Head of caudate nucleus (tissue), 42 donors: ENCODE measurements at places on chromosomes 1 and 21.

DNA sequence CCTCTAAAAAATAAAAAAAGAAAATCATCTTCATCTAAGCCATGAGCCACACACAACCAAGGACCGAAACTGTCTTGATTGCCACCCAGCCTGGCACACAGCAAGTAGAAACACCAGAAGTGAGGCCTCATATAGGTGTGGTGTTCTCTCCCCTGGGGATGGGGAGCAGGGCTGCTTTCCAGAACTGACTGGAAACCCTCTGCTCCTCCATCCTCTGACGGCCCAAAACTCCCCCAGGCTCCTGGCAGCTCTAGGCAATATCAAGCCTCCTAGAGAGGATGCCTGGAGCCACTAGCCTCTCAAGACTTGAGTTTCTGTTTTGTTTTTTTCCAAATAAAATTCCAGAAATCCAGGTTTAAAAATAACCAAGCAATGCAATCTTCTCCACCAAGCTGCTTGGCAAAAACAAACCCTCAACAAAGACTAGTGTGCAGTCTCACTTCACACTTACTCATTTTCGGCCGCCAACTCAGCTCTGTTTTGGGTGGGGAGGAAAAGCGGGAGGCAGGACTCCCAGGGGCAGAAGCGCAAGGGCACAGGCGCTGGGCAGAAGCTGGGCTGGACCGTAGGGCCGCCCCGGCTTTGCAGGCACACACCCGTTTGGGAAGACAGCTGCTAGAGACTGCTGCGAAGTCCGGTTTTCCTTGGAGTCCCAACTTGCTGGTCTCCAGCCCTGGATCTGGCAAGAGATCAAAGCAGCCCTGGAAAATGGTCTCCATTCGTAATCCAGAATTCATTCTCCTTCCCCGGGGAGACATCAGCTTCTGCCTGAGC, 78.2 kb upstream of the CAPZB start:
- no peak for DNase-seq

GRCh38 chr1:161702250-161702649, 4.8 kb upstream of the FCRLA start:
- no peak for DNase-seq

- no peak for DNase-seq
These were observed 150.8 kb downstream of the CAMTA1 start for GRCh38 chr1:6935911-6936690.

DNA sequence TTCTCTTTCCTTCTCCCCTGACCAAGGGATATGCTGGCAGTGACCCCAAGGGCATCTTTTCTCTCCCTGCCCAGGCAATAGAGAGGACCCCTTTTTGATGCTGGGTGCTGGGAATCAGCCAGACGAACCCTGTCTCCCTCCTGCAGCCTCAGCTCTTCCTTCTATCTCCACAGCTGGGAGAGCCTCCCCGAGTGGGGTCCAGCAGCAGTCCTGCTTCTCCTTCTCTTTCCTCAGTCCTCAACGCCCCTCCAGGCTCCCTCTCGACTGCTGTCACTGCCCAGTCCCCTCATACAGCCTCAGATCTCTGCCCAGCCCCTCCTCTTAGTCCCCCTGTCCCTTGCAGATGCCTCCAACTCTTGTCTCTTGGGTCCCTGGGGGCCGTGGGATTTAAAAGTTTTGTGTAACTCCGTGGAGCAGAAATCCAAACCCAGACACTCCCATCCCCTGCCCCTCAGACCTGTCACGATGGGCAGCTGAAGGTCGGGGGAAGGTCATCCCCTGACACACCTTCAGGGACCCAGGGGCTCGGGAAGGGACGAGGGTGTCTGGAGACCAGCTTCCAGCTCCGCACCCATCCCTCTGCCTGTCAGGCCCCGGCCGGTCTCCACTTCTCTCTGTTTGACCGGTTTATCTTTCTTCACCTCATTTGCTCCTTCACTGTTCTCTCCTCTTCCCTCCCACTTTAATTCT, 5.8 kb upstream of the ETV3L start:
- DNase-seq = no peak

GRCh38 chr1:157404063-157404501, 148.2 kb downstream of the FCRL5 start:
- no peak for DNase-seq

DNA sequence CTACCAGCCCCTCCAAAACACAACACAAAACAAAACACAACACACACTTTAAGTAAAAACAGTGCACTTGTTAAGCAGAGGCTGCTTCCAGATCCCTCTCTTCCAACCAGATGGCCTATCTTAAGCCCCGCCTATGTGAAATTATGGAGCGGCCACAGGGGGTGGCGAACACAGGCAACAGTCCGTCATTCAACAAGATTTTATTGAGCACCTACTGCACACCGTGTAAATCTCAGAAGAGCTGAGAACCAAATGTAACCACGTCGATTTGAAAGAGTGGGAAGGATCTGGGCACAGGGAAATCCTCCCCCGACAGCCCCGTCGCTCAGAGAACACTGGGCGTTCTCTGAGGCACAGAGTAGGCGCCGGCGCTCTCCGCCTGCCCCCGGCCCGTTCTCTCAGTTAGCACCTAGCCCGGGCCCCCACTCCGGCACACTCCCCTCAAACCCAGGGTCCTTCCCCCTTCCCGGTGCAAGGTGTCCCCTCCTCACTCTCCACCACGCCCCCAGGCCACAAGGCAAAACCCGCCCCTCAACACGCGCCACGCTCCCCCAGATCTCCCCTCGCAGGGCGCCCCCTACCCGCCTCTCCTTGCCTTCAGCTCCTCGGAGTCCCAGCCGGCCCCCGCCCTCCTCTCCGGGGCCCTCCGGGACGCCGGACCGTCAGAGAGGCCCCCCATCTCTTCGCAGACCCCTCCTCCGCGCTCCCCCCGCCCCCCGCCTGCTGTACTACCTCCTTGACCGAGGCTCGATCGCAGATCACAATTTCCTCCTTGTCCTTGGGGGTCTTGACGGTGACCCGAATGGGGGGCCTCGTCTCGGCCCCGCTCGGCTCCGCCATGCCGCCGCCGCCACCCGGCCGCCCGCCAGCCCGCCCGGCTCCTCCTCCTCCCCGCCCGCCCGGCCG, 483 bp downstream of the UBQLN4 start:
- DNase-seq = peak; percentile 68

DNA sequence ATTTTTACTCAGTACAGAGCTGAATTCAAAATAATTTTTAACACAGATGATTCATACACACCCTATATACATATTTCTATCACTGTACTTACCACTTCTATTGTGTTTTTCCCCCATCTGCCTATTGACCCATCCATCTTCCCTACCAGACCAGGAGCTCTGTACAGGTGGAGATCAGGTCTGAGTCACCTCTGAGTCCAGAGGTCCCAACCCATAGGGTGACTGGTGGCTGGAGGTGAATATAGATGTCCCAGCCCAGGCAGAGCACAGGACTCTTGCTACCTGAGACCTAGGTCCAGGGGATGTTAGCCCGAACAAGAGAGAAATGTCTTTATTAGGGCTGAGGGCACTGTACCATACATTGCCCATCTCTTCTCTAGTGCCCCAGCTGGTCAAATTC, 54.8 kb downstream of the DMAP1 start:
- no peak for DNase-seq

- no peak for DNase-seq
These were observed 183.7 kb downstream of the KIF26B start for GRCh38 chr1:245338485-245338877.

- DNase-seq = no peak
These were observed 40.3 kb upstream of the CNTN2 start for GRCh38 chr1:205002705-205003104.

DNA sequence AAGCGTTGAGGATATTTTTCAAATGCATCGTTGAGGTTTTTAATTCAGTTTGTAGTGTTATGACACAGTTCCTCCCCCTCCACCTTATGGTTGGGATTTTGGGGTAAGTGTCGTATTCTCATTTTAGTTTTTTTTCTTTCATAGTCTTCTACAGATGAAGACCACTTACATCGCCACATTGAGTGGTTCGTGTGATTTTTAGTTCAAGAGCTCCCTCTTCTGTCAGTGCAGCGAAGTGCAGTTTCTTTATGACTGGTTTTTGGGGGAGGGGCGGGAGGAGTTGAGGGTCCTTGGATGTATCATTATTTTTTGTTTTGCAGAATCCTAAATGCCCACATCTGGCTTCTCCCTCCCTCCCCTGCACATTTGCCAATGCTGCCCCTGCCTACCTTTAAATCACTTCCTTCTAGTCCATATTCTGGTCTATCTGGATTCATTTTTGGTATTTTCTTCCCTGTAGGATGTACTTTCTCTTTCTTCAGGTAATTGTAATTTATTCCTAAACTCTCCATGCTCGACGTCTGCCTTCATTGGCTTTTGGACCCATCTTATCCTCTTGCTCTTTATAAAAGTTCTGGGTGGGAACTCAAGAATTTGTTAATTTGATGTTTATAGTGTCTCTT, 433.1 kb downstream of the CAMTA1 start:
- DNase-seq = peak; percentile 34

GRCh38 chr21:43783098-43783700, 6.2 kb upstream of the RRP1 start:
- no peak for DNase-seq

DNA sequence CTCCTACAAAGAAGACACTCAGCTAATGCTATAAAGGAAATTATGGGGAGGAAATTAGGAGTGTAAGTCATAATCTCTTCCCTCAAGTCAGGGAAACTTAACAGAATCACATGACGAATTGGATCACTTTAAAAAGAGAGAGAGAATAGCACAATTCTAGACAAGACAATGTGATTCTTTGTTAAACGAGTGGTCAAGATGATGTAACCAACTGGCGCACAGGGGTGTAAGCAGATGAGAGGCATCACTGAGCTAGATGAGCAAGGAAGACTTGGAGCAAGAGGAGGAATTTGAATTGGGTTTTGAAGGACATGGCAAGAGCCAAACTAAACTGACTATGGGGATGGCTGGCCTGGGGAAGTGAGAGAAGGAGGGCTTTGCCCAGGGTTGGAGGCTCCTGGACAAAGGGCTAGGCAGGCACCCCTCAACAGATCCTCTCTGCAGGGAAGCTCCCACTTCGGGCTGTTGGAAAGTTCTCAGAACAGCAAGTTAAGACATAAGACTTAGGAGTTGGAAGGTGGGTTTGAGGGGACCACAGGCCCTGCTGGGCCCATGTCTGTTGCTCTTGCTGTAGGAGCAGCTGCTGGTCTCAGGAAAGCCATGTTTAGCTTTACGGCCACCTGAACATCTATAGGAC, 123.9 kb upstream of the GRIK3 start:
- DNase-seq = peak; percentile 62

- DNase-seq = no peak
These were observed 13.4 kb upstream of the UAP1 start for GRCh38 chr1:162548170-162548569.

GRCh38 chr1:193306430-193306829, 120.0 kb upstream of the B3GALT2 start:
- no peak for DNase-seq

GRCh38 chr1:24803220-24803619, 58.0 kb downstream of the CLIC4 start:
- DNase-seq = no peak

GRCh38 chr21:29265690-29266479, 32.8 kb upstream of the BACH1 start:
- DNase-seq = no peak

GRCh38 chr1:44676484-44677200, 2.1 kb downstream of the ARMH1 start:
- DNase-seq = no peak

DNA sequence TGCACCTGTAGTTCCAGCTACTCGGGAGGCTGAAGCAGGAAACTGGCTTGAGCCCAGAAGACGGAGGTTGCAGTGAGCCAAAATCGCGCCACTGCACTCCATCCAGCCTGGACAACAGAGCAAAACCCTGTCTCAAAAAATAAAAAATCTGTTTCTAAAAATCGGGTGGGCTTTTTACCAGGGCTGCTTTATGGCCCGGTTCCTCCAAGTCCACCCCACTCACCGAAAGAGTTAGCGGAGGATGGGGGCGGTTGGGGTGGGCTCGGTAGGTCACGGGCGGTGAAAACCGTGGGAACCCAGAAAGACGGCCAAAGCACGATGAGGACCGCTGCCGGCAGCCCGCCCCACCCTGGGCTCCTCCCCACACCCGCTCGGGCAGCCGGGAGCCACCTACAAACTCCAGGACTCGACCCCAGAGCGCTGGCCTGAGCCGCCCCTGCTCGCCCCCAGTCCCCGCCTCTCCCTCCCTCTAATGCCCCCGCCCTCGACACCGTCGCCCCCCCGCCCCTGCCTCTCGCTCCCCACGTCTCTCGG, 846 bp upstream of the PER3 start:
- DNase-seq = peak; percentile 61

- DNase-seq = no peak
These were observed 16.5 kb downstream of the KRTAP19-1 start for GRCh38 chr21:30463713-30464112.

- no peak for DNase-seq
These were observed 13.1 kb upstream of the ZRANB2 start for GRCh38 chr1:71093938-71094337.

DNA sequence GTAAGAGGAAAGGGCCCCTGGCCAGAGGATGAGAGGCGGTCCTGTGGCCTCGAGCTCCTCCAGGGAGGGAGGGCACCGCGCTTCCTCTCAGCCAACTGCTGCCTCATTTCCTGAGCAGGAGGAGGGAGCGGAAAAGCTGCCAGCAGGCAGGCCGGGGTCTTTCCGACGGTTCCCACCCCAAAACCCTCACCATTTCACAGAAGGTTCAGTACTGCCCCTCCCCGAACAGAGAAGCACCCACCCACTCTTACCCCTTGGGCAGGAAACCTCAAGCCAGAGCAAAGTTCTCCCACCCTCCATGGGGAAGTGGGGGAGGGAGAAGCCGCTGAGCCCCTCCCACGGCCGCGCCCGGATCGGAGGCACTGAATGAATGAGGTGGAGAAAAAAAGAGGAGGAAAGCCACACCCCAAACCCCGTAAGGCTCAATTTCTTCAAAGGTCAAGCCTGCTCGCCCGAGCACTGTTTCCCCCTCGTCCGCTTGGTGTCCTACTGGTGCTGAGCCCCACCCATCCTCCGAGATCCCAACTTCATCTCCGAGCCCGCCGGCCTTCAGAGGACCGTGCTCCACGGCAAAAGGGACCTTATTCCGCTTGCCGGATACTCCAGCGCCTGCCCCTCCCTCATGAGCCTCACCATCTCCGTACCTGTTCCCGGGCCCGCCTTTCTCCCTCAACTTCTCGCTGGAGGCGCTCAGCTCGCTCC, 9.4 kb downstream of the TPM3 start:
- peak; percentile 70 for DNase-seq

DNA sequence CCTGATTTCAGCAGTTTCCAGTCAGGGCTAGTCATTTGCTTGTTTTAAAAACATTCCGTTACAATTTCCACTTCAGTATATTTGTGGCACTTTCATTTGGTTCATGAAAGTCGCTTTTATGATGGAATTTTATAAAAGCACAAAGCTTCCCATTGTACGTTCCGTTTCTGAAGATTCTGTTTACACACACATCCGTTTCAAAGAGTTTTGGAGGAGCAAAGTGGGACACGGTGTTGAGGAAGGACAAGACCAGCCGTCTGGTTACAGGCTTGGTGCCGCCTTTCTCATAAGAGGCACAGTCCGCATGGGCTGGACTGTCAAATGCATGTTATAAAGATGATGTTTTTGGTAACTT, 60.3 kb downstream of the FAAP20 start:
- no peak for DNase-seq
